ENCODE measurements at places on chromosomes 2 and 18. TPM values are rescaled to one million over a fixed set of nuclear protein-coding genes. Genes with fewer than 3 reads are reported as not detected.

Gene SLC40A1
- 135 TPM for total RNA-seq

Gene CTAGE1
- total RNA-seq: not detected

Gene FBXO36
- total RNA-seq: 3.3 TPM

Gene RAB11FIP5
- 20.6 TPM for total RNA-seq

Gene TMEM163
- 31.9 TPM for total RNA-seq

Gene DSG1
- total RNA-seq: not detected

Gene LIMS2
- 148 TPM for total RNA-seq

Gene MEIS1
- total RNA-seq: 54.7 TPM

Gene WDR35
- 8.8 TPM for total RNA-seq

DNA sequence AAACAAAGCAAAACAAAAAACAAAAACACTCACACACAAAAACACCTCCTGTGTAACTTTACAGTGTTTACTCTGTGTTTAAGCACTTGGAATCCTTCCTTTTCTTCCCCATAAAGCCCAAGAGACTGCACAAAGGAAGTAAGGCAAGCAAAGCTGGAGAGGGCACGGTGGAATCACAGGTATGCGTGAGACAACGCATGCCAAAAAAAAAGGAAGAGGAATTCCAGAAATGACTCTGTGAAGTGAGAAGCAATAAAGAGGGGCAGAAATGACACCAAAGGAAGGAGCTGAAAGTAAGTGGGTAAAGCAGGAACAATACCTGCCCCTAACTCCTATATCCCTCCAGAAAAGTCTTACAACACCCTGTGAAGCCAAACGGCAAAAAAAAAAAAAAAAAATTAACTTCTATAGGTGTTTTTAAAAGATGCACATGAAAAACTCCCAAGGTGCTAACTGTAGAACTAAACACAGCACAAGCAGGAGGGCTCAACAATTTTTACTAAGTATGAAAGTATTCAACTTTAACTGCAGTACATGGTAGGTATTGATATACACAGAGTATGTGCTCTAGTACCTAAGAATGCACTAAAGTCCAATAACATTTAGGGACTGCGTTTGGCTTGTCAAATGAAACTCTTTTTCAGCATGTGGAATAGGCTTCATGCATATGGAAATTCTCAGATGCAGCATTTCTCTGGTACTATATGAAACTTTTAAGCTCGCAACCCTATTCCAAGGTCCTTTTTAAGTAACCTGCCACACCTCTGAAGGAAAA, 9.1 kb downstream of the RND3 start:
- H3K4me1 ChIP-seq: peaks cover 57% of the 10 kb centered on the region
- no peak overlapping the region for H3K4me3 ChIP-seq
- DNase-seq: no peak
- no peaks in the 10 kb centered on the region for H3K36me3 ChIP-seq
- no peaks in the 10 kb centered on the region for H3K27me3 ChIP-seq

- DNase-seq: no peak
- no peaks in the 10 kb centered on the region for H3K27me3 ChIP-seq
- peaks cover 42% of the 10 kb centered on the region for H3K4me1 ChIP-seq
- no peaks in the 10 kb centered on the region for H3K36me3 ChIP-seq
- H3K4me3 ChIP-seq: no peak overlapping the region
These were observed 234.8 kb upstream of the SMAD2 start for GRCh38 chr18:48165111-48165866.

DNA sequence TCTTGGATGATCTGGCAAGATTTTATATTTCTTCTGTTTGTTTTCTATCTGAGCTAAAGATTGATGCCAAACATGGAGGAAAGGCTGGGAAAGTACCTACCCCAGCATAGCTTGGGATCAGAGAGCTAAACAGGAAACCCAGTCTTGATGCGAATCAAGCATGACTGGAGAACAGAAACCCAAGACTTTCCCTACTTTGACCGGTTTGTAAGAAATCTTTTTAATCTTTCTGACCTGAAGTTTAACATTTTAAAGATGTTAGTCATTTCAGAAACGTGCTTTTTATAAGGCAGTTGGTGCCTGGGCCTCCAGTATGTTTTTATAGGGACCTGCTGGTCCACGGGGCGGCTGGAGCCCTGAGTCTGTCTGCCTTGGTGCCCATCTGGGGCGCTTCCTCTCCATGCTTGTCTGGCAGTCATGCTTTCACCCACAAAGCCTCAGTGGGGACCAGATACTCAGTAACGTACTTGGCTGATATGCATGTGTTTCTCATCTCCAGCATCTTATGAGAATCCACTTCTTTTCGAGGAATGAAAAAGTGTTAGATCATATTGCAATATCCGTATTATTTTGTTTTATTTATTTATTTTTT, 266.5 kb downstream of the PTGR3 start:
- no peak overlapping the region for H3K4me3 ChIP-seq
- H3K27me3 ChIP-seq: no peaks in the 10 kb centered on the region
- peaks cover 15% of the 10 kb centered on the region for H3K4me1 ChIP-seq
- no peak overlapping the region for H3K27ac ChIP-seq
- no peak for DNase-seq
- H3K36me3 ChIP-seq: no peaks in the 10 kb centered on the region

DNA sequence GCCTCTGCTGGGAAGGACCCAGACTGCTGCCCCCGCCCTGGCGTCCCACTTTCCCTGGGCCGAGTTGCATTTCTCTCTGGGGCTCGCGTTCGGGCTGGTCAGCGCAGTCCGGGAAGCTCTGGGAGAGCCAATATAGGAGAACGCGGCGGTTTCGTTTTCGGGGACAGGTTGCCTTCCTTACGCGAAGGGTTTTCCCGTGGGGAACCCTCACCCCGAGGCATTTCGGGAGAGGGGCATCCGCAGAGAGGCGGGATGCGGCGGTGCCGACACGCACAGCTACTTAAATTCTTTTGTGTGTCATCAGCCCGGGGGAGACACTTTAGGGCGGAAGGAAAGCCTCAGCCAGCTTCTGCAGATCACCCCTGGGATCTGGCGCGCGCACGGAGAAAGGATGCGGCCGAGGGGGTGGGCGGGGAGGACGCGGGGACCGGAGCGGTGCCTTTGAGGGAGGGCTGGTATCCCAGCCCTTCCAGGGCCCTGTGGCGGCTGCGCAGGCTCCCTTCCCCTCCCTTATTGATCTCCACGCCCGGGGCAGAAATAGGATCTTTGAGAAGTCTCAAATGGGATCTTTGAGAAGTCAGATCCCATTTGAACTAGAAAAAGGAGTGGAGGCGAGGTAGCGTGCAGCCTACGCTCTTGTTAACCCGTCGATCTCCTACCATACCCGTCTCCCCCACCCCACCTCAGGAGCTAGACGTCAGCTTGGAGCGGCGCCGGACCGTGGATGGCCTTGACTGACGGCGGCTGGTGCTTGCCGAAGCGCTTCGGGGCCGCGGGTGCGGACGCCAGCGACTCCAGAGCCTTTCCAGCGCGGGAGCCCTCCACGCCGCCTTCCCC, 1.2 kb downstream of the GATA6 start:
- peaks cover 62% of the 10 kb centered on the region for H3K27me3 ChIP-seq
- DNase-seq: peak; percentile 70
- peak overlapping the region; percentile 97 for H3K27ac ChIP-seq
- peaks cover 4% of the 10 kb centered on the region for H3K36me3 ChIP-seq

DNA sequence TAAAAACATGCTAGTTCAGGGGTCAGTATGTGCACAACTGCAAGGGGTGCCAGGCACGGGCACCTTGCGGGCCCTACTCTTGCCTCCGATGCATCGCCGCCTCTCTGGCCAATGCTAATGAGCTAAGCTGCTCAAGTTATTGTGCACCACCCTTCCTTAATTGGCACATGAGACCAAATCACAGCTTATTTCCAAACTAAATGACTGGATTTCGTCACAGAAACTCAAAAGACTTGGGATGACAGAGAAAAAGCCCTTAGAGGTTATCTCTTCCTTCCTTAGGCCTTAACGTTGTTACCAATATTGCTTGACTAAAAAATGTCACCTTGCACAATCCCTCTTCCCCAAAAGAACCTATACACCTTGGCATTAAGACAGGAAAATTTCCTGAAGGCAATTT, 7.7 kb downstream of the RNF149 start:
- H3K4me3 ChIP-seq: peak overlapping the region; percentile 4
- H3K4me1 ChIP-seq: peaks cover 79% of the 10 kb centered on the region
- H3K36me3 ChIP-seq: peaks cover 17% of the 10 kb centered on the region

GRCh38 chr2:71578767-71579342, 125.5 kb downstream of the DYSF start:
- H3K4me1 ChIP-seq: no peaks in the 10 kb centered on the region
- H3K36me3 ChIP-seq: no peaks in the 10 kb centered on the region
- no peak for DNase-seq
- no peak overlapping the region for H3K4me3 ChIP-seq

GRCh38 chr2:206212673-206213513, 53.2 kb downstream of the EEF1B2 start:
- DNase-seq: no peak
- H3K27ac ChIP-seq: no peak overlapping the region
- H3K36me3 ChIP-seq: no peaks in the 10 kb centered on the region
- H3K4me1 ChIP-seq: no peaks in the 10 kb centered on the region
- peaks cover 5% of the 10 kb centered on the region for H3K27me3 ChIP-seq

GRCh38 chr2:12796657-12797056, 79.9 kb downstream of the TRIB2 start:
- no peak overlapping the region for H3K4me3 ChIP-seq
- H3K27me3 ChIP-seq: no peaks in the 10 kb centered on the region
- H3K4me1 ChIP-seq: peaks cover 8% of the 10 kb centered on the region

GRCh38 chr2:39531220-39531777, 94.2 kb upstream of the MAP4K3 start:
- H3K4me1 ChIP-seq: peaks cover 5% of the 10 kb centered on the region
- H3K27ac ChIP-seq: no peak overlapping the region
- H3K36me3 ChIP-seq: no peaks in the 10 kb centered on the region
- no peaks in the 10 kb centered on the region for H3K27me3 ChIP-seq

DNA sequence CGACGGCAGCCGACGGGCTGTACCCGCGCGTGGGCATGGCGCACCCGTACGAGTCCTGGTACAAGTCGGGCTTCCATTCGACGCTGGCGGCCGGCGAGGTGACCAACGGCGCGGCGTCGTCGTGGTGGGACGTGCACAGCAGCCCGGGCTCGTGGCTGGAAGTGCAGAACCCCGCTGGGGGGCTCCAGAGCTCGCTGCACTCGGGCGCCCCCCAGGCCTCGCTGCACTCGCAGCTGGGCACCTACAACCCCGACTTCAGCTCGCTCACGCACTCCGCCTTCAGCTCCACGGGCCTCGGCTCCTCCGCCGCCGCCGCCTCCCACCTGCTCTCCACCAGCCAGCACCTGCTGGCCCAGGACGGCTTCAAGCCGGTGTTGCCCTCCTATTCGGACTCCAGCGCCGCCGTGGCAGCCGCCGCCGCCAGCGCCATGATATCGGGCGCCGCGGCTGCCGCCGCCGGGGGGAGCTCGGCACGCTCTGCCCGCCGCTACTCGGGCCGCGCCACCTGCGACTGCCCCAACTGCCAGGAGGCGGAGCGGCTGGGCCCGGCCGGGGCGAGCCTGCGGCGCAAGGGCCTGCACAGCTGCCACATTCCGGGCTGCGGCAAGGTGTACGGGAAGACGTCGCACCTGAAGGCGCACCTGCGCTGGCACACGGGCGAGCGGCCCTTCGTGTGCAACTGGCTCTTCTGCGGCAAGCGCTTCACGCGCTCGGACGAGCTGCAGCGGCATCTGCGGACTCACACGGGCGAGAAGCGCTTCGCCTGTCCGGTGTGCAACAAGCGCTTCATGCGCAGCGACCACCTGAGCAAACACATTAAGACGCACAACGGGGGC, 2.0 kb downstream of the SP9 start:
- no peaks in the 10 kb centered on the region for H3K36me3 ChIP-seq
- H3K4me1 ChIP-seq: peaks cover 62% of the 10 kb centered on the region
- H3K4me3 ChIP-seq: peak overlapping the region; percentile 41

- no peaks in the 10 kb centered on the region for H3K27me3 ChIP-seq
- H3K4me1 ChIP-seq: no peaks in the 10 kb centered on the region
- H3K27ac ChIP-seq: no peak overlapping the region
- no peak overlapping the region for H3K4me3 ChIP-seq
- H3K36me3 ChIP-seq: no peaks in the 10 kb centered on the region
These were observed 416.7 kb downstream of the ARHGAP15 start for GRCh38 chr2:143545949-143546255.

- H3K27ac ChIP-seq: peak overlapping the region; percentile 61
- H3K4me3 ChIP-seq: peak overlapping the region; percentile 46
- DNase-seq: peak; percentile 77
- peaks cover 13% of the 10 kb centered on the region for H3K4me1 ChIP-seq
- H3K27me3 ChIP-seq: peaks cover 42% of the 10 kb centered on the region
These were observed 96.0 kb downstream of the INHBB start for GRCh38 chr2:120441744-120442471.

DNA sequence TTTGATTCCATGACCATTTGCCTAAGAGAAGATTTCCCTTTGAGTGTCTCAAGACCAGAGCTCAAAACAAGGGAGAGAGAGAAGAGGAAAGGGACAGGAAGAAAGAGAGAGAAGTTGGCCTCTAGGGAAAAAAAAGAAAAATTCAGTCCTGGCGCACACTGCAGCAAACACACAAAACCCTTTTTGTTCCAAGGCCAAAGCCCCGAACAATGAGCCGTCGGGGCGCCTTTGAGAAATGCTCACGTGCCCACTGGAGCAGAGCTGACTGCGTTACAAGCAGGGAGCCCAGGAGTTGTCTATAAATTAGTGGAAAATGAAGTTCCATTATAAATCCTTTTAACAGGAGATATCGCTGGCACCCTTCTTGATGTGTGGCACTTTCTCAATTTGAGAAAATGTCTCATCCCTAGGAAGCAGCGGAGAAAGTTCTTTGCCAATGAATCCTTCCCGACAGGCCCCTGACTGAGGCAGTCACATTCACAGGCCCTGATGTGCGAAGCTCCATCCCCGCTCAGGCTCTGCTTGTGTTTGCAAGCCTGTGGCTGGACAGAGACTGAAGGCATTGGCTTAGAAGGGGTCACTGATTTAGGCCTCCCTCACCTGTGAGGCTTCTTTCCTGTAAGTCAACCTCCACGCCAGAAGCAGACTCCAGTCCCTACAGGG, 32.1 kb upstream of the NCKAP5 start:
- H3K27ac ChIP-seq: no peak overlapping the region
- no peak overlapping the region for H3K4me3 ChIP-seq
- no peaks in the 10 kb centered on the region for H3K36me3 ChIP-seq
- no peaks in the 10 kb centered on the region for H3K27me3 ChIP-seq
